ENCODE measurements at places on chromosomes 11 and 22.

DNA sequence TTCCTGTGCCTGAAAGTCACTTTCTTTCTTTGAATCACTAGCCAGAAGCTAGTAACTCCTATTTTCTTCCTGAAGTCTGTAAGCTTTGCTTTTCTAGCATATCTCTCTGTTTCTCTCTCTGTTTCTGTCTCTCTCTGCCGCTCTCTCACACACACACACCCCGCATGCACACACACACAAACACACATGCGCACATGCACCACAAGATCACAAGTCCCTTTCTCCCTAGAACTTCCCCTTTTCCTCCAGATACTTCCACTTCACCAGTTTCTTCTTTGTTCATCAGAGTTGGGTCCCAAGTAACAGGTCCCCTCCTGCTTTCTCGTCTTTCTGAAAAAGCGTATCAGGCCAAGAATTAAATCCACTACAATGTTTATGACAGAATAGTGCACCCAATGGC, 148.5 kb upstream of the HSD17B12 start:
- no peak for DNase-seq

DNA sequence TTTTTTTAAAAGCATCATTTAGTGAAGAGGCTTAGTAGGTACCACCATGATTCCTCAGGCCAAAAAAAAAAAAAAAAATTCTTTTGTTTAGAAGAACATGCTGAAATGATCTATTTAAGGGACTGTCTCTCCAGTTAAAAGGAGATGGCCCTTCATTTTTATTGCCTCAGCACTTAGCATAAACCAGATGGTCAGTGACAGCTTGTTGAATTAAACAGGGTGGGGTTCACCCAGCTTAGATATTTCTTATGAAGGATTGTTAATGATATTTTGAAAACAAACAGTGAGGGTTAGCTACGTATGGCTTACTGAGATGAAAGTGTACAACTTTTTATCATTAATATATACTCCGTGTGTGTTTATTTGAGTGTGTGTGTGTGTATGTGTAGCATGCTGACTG, 203.7 kb downstream of the FAM181B start:
- DNase-seq: no peak

DNA sequence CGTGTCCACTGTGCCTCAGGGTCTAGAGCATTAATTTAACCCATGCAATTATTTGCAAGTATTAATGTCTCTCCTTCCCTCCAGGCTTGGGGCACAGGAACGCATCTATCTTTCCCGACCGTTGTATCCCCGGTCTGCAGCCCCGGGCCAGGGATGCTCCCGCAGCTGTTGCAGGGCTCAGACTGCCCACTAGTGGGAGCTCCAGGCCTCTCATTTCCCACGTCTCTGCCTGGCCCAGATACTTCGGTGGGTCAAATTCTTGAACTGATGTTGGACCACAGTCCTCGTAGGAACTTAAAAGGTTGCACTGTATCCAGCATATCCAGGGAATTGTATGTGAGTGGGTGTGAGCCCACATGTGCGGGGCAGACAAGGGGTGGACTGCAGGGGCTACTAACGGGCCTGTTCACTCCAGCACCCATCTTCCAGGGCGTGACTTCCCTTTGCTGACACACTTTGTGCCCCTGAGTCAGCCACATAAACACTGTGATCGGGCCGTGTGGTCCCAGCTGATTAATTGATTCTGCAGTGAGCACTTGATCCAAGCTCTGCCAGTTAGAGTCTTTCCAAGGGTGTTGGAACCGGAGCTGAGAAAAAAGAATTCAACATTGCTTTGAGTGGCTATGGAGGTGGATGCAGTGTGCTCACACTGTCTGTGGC, 451.3 kb downstream of the TBC1D22A start:
- DNase-seq: peak; percentile 3

DNA sequence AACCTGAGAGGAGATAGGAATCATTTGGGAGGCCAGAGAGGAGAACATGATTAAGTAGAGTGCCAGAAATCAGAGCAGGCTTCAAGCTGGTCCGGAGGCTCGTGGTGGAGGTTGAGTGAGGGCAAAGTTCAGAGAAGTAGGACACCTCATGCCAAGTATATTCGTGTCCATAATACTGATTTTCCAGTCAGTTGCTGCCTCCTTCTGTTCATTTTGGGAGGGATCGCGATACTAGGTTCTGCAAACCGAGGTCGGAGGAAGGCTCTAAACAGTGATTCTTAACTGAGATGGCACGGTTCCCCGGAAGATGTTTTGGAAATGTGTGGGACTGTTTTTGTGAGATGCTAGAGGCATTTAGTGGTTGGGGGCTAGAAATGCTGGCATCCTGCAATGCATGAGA, 13.6 kb upstream of the CD3E start:
- DNase-seq: no peak

DNA sequence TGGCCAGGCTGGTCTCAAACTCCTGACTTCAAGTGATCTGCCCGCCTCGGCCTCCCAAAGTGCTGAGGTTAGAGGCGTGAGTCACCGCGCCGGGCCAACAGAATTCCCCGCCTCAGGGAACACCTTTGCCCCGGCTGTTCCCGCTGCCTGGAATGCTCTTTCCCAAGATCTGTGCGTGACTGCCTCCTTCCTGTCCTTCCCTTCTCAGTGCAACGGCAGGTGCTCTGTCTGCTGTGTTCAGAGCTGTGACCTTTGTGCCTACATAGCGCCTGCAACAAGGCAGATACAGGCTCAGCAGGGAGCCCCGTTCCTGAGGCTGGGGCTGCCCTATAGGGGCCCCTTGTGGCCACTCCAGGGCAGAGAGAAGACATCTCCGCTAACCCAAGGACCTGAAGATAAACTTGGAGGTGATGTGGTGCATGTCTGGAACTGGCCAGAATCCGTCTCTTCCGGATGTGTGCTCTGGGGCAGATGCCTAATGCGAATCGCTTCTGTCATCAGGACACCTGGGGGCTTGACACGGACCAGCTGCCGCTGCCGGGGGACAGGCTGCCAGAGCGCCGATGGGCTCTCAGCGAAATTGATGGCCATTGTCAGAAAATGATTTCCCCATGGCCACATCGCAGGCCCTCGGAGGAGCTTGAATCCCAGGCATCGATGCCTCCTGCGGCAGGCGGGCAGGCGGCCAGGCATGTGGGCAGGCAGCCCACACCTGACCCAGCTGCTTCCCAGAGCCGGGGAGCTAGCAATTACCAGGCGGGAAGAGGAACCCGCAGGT, 43.5 kb upstream of the TCF20 start:
- no peak for DNase-seq

DNA sequence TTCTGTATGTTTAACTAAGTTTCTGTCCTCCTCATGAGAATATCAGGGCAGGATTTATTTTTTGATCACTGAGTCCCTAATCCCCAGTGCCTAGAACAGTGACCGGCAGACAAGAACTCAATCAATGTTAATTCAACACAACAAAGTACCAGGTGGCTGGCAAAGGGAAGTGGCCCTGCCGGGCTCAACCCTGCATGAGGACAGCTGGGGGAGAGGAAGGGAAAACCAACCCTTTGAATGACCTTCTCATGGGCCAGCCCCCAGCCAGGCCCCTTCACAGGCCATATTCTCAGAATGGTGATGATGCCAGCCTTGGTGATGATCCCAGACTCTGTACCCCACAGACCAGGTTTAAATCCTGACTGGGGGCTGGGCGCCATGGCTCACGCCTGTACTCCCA, 1.4 kb upstream of the MFNG start:
- no peak for DNase-seq

DNA sequence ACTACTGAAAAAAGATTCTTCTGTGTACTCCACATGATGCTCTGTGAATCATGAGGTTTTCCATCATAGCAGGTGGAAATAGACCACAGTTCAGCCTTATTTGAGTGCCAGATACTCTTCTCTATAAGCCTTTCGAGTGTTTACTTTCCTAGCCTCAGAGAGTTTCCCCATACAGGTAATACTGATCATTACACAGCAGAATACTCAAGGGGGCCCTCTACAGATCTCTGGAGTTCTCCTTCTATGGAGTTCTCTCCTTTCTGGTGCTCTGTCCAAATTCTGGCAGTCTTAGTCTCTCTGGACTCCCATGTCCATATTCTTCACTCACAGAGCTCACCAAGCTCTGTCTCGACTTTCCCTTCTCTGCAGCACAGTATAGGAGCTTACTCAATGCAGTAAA, 175.7 kb upstream of the CARD18 start:
- DNase-seq: no peak

DNA sequence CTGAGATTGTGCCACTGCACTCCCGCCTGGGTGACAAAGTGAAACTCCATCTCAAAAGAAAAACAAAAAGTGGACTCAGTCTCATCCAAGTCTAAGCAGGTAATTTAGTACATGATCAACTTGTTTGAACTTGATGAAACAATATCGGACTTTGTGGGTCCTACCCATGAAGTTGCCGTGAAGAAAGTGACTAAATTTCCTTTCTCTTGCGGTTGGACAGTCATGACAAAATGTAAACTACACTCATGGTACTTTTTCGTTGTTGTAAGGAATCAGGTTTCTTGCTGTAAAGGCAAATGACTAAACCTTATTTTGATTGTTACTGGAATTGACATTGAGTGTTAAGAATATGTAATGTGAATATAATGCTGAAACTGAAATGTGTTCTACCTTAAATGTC, 164.5 kb upstream of the PLET1 start:
- no peak for DNase-seq

DNA sequence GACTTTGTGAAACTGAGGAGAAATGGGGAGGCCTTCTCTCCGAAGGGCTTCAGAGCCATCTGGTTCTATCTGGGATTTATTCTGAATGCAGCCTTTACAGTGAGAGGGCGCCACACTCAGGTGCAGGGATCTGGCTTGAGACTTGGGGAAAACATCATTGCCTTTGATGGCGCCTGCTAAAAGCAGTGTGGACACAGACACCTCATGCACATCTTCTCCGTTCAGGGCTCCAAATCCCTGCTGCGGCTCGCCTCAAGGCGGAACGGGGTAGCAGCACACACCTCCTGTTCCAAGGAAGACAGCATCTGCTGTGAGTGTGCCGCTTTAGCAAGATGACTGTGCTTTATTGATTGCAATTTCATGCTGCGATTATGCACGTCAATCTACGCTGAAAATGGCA, 37.1 kb upstream of the OLFML1 start:
- DNase-seq: no peak

DNA sequence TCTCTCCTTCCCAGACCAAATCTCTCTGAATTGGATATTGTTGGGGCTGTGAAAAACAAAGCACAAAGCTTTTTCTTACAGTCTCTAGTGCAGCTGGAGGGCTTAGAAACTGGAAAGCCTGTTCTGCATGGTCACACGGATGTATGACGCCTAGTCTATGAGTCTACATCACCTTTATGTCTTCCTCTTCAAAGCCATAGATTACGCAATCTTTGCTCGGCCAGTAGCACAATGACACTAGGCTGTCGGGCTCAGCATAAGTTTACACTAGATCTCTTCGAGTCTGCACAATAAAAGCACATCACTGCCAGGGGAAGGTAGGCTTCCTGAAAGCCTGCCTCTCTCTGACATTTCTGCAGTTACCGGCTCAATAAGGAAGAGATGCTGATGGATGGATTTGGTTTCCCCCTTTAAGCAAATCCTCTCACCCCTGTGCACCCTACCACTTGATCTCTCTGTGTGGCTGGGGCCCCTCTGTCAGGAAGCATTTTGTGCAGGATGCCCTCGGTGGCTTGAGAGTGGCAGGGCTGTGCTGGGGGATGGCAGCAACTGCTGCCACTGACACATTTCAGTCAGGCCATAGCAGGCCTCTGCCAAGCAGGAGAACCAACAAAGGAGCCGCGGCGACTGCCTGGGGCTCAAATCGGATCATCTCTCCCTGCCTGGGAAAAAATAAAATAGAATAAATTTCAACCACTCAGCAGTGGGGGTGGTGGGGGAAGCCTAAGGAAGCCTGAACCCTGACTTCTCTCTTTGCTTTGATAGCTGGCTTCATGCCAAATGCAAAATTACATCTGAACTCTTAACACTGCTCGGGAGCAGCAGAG, 1272.8 kb downstream of the LRRC4C start:
- no peak for DNase-seq

GRCh38 chr22:36767035-36767775, 8.7 kb downstream of the IFT27 start:
- DNase-seq: no peak

GRCh38 chr22:42519525-42520401, at the start of gene RRP7A:
Gene RRP7A (minus strand): TSS chr22:42519796. CDS start chr22:42519786, 10 bp downstream.
- DNase-seq: peak; percentile 62

DNA sequence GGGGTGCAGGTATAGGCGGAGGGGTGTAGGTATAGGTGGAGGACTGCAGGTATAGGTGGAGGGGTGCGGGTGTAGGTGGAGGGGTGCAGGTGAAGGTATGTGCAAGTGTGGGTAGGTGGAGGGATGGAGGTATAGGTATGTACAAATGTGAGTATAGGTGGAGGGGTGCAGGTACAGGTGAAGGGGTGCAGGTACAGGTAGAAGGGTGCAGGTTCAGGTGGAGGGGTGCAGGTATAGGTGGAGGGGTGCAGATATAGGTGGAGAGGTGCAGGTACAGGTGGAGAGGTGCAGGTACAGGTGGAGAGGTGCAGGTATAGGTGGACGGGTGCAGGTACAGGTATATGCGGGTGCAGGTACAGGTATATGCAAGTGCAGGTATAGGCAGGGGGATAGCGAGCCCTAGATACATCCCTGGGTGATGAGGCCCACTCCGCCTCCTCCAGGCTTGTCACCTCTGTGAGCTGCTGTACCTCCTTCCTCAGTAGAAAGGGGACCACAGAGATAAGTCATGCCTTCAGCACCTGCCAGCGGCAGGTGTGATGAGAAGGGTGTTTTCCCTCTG, 17.2 kb downstream of the LINC01488 start:
- DNase-seq: no peak

DNA sequence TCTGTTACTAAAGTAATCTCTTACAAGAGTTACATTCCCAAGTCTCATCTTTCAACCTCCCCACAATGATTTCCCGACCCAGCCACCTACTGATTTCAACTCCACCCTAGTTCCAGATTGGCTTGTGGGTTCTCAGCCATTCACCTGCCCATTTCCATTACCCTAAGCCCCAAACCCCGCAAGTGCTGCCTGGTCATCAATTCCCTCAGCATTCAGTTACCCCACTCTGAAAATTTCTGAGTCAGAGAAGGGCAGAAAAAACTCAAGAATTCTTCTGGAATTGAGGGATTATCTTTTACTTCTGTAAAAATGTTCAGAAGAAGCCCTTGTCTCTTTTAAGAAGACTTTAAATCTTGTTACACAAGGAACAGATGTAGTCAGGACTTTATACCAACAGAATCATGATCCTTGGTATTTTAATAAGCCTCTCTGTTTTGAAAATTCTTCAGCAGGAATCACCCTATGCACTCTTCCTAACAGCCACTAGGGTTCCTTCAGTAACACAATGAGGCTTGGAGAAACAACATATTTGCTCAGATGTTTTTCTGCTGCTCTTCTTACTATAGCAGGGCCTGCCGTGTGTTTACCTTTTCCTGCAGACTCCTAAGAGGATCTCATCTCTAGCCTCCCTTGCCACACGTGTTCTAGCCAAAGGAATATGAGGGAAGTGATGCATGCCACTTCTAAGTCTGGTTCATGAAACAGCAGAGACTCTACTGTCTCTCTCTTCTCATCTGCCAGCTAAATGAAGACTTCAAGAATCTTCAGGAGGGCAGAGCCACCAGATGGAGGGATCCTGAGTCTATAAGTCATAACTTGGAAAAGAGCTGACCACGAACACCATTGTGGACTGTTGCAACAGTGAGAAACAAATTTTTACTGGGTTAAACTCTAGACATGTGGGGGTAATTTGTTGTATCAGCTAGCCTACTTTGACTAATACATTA, 29.3 kb upstream of the PAMR1 start:
- no peak for DNase-seq
